ENCODE measurements at places on chromosomes 5 and 9.

DNA sequence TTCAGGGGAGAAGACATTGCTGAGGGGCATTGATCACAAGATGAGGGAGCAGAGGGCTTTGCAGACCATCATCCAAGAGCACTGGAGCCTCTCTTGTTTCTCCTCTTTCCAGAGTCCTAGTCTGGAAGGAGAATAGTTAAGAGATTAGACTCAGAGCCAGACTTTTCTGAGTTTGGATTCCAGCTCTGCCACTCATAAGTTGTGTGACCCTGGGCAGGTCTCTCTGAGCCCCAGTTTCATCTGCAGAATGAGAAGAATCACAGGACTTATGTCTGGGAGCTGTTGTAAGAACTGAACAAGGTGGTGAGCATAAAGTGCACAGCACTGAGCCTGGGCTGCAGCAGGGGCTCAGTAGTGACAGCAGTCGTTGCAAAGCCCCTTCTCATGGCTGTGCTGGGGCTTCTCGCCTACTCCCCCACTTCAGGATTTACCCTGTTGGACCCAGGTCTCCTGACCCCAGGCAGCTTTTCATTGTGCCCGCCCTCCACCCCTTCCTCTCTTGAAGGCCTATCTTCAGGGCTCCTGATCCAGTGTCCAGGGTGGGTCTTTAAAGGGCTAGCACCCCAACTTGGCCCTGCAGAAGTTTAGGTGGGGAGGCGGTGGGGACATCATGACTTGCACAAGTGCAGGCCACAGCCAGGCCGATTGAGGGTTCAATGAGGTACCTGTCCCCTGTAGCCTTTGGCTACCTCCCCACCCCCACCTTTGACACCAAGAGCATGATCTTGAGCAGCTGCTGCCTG lies 1.5 kb downstream of the SYNPO start:
- DNase-seq, result no peak

GRCh38 chr5:153571162-153571561 lies 80.7 kb downstream of the GRIA1 start:
- no peak for DNase-seq

DNA sequence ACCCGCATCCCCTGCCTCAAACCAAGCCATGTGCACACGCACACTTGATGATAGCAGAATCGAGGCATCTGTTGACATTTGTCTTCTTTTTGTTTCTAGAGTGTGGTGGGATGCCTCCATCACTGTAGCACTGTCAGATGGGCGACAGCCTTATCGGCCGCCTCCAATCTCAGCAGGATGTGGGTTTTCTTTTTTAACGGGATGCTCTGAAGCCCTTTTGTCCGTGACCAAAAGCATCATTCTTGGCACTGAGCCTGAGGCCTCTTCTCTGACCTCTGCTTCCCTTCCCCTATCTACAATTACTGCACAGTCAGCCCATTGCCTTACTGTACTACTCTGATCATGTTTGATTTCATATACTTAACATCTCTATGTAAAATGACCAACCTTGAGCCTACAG lies 78.3 kb downstream of the LMNB1 start:
- DNase-seq, result no peak

- no peak for DNase-seq
These were observed 188.9 kb upstream of the RPS23 start for GRCh38 chr5:82466986-82467561.

DNA sequence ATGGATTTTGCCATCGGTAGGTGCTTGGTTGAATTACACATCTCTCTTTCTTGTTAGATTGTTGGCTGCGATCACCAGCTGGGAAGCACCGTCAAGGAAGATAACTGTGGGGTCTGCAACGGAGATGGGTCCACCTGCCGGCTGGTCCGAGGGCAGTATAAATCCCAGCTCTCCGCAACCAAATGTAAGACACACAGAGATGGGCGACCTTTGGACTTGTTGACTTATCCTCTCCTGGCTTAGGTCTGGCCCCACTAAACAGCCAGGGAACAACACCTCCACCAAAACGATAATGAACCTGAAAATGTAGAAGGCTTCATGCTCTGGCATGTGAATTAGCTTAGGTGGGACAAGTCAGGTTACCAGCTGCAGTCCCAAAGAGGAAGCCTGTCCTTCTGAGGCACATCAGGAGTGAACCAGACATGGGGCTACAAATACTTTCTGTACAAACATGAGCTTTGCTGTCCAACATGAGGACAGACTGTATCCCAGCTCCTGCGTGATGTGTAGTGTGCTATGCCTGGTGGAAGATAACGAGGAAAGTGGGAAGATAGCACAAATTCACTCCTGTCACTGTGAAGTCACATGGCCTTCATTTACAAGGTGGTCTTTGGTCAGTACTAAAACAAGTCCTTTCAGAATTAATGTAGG lies 148.4 kb downstream of the ADAMTSL1 start:
- DNase-seq, result no peak

DNA sequence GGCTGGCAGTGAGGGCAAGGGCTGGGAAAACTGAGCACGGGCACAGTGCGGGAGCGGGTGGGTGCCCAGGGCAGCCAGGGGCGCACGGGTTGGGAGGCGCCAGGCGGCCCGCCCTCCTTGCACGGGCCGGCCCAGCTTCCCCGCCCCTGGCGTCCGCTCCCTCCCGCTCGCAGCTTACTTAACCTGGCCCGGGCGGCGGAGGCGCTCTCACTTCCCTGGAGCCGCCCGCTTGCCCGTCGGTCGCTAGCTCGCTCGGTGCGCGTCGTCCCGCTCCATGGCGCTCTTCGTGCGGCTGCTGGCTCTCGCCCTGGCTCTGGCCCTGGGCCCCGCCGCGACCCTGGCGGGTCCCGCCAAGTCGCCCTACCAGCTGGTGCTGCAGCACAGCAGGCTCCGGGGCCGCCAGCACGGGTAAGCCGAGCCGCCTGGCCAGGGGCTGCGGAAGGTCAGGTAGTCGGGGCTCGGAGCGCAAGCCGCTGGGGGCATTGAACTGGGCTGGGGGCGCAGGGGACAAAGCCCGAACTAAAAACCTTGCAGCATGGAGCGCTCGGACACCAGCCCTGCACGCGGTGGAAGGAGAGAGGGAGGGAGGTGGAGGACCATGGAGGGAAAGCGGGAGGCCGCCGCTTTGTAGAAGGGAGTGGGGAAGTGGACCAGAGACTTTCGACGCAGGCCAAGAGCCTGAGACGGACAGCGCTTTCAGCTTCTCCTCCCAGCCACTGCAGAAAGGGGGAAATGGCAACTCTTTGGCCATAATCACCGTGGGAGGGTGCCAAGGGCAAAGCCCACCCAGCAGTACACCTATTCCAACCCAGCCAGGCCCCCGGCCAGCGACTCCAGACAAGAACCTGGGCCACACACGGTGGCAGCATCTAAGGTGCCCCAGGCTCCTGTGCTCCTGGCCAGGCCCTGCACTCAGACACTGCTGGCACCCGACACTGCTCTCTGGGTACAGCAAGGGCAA lies at the start of gene TGFBI:
TGFBI (plus strand) TSS at position 207 of the 961 bp plus-strand sequence; CDS start at position 275, 68 bp downstream.
- DNase-seq, result no peak

DNA sequence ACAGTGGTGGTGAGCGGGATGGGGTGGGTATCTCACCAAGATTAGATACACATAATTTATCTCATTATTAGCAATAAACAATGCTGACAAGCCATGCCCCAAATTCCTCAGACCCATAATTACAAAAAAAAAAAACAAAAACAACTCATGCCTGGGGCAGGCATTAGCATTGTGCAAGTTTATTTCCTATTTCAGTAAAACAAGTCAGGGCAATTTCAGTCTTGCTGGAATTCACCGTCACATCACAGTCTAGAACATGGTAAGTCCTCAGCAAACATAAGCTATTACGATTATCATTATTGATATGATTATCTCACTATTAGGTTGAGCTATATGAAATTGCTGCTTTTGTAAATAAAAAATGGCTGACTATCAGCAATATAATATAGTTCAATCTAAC lies 57.5 kb upstream of the GNAQ start:
- no peak for DNase-seq

DNA sequence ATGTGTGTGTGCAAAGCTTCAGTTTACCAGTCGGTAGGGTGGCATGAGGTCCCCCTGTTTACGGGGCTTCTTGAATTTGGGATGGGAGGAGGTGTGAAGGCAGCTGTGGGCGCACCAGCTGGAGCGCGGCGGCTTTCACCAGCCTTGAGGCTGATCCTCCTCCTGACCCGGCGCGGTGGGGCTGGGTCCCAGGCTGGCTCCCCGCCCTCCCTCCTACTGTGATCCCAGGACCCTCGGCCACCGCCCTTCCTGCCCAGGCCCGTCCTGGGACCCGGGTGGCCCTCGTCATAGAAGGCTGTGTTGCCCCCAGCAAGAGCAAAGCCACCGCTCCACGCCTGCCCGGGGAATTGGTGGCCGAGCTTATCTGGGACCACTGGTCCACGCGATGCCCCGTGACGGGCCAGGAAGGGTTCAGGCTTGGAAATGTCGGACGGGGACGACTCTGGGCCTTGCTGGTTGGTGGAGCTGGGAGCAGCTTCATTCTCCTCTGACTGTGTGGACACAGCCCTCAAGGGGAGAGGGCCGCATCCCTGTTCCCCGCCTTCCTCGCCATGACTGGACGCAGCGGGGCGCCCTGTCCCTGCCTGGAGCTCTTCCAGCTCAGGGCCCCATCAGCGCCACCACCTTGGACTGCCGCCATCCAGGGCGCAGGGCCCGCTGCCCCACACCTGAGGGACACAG lies 271.1 kb upstream of the IRX1 start:
- DNase-seq, result no peak

DNA sequence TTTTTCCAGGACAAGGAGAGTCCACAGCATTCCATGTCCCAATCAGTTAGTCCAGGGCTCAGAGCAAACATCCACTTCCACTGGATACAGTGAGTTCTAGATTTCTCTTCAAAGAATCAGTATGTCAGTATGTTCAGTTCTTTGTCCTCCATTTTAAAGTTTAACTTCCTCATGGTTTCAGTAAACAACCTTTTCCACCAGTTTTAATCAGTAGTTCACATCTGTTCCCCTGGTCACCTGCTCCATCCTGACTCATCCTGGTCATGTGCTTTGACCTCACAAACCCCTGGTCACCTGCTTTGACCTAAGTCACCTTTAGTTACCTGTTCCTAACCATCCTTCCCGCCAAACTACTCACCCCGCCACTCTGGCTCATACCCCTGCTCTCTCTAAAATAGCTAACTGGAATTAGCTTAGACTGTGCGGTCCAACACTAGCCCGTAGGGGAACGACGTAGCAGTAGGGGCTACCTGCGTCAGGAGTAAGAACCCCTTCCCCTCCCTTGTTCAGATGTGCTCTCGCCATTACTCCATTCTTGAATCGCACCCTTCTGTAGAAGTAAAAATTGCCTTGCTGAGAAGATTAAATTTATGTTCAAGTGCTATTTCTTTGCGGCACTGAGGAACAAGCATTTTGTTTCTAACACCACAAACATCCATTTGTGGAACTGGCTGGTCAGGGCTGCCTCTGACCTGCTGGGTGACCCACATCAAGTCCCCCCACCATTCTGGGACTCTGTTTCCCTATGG lies 5.5 kb downstream of the ENG start:
- no peak for DNase-seq

- DNase-seq, result peak; percentile 15
These were observed 11.6 kb upstream of the IL12B start for GRCh38 chr5:159341906-159342310.

Data from activated naive CD4-positive, alpha-beta T cell treated with anti-CD3 and anti-CD28 coated beads for 36 hours (primary cell).